ENCODE measurements at places on chromosomes 6 and 20. TPM values are rescaled to one million over a fixed set of nuclear protein-coding genes. Genes with fewer than 3 reads are reported as not detected.

Gene IER3
- total RNA-seq = 188 TPM

Gene LY6G5C
- total RNA-seq = not detected

Gene SLC32A1
- total RNA-seq = not detected

Gene PTCRA
- total RNA-seq = not detected

Gene AIF1
- not detected for total RNA-seq

Gene GTSF1L
- total RNA-seq = not detected

Gene MANEA
- 15.2 TPM for total RNA-seq

Gene TBPL1
- 18.2 TPM for total RNA-seq

Gene DSE
- total RNA-seq = 62.9 TPM

Gene TNNC2
- not detected for total RNA-seq

Gene FOXQ1
- total RNA-seq = not detected

Gene NKX2-4
- total RNA-seq = not detected

Gene SLC22A16
- total RNA-seq = 1.9 TPM

Gene HLA-A
- 669 TPM for total RNA-seq

Gene PNPLA1
- 0.49 TPM for total RNA-seq

Gene PSORS1C1
- 1.1 TPM for total RNA-seq

Gene IL17F
- not detected for total RNA-seq

Gene KCNK5
- not detected for total RNA-seq

Gene SCAND1
- 82.6 TPM for total RNA-seq

Gene CHRNA4
- not detected for total RNA-seq

Gene CHMP4B
- total RNA-seq = 41.2 TPM

Gene SSTR4
- total RNA-seq = not detected

Gene POM121L2
- not detected for total RNA-seq

Data from cardiac atrium fibroblast (primary cell).